Stimulated activated CD8-positive, alpha-beta memory T cell treated with anti-CD3 and anti-CD28 coated beads, Interleukin-7, amount 100 ng/mL, for 24 hours (primary cell): ENCODE measurements at places on chromosomes 4 and X.

DNA sequence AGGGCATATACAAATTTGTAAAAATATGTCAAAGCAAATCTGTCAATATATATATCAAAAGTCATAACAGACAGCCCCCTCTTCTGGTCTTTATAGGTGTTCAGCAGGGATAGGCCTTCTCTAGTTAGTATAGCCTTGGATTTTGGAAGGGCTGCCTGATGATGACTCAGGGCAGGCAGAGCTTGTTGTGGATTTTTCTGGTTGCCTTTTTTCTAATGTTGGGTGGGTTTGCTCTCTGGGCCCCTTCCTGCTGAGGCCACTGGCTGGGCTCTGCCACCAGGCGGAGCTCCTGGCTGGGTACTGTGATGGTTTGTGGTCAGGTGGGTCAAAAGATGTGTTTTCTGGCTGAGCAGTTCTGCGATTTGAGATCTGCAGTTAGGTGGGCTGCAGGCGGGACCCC is 294.2 kb downstream of the GRIA2 start:
- DNase-seq, result no peak

GRCh38 chrX:50093625-50094024 is 107.2 kb downstream of the AKAP4 start:
- DNase-seq, result no peak

DNA sequence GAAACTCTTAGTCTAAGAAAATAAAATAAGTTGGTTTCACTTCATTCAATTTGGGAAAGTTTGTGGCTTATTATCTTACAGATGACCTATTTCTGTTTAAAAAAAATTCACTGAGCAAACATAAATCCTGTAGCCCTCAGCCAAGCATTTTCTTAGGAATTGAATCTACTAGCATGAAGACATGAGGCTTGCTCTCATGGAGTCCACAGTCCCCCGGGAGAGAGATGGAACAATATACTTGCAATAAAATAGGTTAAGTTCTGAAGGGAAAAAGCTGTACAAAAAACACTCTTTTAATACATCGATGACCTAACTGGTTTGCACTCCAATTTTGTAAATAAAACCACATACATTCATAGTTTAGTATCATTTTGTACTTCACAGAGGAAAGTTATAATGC is 642.6 kb upstream of the FAM241A start:
- no peak for DNase-seq

GRCh38 chrX:2498781-2499302 is 1.9 kb downstream of the DHRSX start:
- DNase-seq, result no peak

DNA sequence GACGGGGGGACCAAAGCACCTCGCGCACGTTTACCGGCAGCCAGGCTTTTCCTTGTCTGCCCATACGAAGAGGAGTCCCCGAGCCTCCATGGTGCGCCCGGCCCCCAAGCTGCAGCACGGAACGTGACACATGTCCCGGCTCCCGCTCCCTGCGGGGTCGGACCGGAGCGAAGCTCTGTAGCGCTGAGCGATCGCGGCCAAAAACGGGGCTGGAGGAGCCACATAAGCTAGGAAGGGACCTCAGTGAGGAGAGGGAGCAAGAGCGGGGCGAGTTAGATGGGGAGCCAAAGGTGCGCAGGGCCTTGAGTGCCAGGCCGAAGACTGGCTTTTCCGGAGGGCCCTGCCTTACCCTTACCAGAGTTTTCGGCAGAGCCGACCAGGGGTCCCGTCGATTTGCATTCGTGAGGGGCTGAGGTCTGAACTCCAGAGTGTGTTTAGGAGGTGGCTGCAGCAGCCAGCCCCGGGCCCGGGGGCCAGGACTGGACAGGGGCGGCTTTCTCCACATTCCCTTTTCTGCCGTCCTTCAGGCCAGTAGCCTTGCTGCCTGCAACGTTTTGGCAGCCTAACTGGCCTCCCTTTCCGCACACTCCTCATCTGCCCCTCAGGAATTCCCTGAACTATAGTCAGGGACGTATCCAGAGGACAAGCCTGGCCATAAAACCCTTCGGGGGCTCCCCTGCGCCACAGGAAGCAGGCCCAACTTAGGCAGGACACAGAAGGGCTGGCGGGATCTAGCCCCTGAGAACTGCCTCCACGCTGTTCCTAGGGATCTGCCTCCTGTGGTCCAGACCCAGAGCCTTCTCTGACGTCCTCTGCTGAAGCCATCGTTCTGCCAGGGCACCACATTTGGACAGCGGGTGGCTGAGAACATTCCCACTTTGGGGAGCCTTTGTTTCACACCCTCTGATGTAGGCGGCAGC is 689 bp downstream of the SSR4 start:
- peak; percentile 3 for DNase-seq

DNA sequence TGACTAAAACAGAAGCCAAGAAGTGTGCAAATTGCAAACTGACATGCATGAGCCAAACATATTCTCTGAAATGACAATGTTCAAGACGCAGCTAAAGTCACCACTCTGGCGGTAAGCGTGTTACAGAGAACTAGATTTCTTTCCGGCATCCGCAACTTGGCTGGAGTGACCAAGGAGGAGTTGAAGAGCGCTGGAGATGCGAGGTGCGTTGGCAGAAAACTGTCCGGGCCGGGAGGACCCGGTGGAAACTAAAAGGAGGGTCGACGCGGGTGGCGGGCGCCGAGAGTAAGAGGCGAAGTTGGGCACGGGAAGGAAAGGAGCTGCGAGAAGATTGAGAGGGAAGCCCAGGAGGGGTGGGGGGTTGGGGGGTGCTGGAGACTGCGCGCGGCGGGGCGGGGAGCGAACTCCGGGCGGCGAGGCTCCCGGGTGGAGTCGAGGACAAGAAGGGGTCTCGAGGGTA is 807 bp downstream of the SEL1L3 start:
- DNase-seq, result no peak

DNA sequence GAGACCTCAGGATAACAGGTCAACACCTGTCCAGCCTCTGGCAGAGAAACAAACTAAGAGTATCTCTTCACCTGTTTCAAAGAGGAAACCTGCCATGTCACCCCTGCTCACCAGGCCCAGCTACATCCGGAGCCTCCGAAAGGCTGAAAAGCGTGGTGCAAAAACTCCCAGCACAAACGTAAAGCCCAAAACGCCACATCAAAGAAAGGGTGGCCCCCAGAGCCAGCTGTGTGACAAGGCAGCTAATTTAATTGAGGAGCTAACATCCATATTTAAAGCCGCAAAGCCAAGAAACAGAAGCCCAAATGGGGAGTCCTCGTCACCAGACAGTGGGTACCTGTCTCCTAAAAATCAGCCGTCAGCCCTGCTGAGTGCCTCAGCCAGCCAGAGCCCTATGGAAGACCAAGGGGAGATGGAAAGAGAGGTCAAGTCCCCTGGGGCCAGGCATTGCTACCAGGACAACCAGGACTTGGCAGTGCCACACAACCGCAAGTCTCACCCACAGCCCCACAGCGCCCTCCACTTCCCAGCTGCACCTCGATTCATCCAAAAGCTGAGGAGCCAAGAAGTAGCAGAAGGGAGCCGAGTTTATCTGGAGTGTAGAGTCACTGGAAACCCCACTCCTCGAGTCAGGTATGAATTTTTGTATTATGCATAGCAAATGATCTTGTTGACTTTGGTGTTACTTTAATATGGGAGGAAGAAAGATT is 15.1 kb downstream of the PALLD start:
- DNase-seq, result no peak

DNA sequence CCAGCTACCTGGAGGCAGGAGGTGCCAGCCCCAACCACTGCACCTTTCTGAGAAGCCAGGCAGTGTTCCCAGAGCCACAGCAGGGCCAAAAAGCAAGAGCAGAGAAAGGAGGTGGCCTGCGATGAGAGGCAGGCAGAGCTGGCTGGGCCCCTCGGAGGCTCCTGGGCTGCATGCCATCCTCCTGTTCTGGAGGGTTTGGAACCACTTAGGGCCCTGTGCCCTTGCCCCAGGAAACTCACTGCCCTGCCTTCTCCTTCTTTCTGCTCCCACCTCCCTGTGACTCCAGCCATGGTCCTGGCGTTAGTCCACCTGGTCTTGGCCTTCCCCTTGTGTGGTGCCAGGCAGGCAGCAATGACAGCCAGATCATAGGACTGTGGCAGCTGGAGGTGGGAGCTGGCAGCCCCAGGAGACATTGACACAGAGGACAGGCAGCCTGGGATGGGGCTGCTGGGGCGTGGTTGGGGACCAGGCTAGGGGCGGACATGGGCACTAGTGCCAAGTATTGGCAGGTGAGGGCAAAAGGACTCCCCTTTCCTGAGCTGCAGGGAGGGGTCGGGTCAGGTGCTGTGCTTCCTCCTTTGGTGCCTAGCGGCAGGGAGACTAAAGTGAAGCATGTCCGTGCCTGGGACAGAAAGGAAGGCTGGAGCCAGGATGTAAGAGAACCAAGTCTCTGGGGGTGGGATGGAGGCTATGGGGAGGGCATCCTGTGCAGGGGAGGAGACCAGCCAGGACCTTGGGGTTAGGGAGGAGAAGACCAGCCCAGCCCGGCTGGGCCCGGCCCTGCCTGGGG is 1.4 kb downstream of the APLN start:
- DNase-seq, result no peak

DNA sequence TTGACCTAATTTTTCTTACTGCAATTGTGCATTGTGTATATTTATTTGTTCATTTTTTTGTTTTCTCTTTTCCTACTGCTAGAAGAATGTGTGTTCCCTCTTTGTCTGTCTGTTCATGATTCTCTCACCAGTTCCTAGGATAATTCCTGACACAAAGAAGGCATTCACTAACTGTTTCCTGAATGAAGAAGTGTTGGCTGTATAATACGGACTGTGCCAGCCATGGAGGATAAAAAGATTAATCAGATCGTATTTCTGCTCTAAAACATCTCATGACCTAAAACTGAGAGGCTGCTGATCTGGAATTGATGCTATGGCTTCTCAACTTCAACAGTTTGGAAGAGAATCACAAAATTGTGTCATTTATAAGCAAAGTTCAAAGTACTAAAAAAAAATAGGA is 563.1 kb upstream of the FRG1 start:
- no peak for DNase-seq

DNA sequence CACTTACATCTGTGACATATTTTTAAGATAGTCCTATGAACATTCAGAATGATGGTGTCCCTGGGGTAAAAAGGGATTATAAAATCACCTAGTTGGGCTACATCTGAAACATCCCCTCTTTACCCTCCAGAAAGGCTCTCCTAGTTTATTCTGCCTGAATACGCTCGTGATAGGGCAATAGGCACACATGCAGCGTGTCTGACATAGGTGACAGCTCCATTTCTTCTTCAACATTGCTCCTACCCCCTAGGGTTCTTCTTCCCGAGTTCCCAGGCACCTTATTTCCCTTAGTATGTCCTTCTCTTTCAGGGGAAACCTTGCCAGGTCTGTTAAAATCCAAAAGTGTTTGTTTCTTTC is 27.1 kb upstream of the CFAP299 start:
- DNase-seq, result no peak

GRCh38 chr4:83449009-83449408 is 6.6 kb downstream of the HELQ start:
- no peak for DNase-seq

- DNase-seq, result no peak
Observed at GRCh38 chr4:52966781-52967180, 104.7 kb downstream of the RASL11B start.

DNA sequence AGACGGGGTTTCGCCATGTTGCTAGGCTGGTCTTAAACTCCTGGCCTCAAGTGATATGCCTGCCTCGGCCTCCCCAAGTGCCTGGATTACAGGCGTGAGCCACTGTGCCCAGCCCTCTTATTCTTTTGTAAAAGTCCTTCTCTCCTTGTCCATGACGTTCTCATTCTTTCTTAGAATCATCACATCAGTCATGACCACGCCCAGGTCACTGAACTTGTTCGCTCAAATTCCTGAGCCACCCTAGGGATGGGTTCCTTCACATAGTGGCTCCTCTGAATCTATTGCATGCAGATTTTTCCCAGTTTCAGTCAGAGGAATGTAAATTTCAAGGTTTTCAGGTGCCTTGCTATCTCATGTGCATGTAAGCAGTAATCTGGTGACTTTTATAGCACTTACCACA is 15.7 kb downstream of the JADE1 start:
- no peak for DNase-seq
